CD8-positive, alpha-beta memory T cell (primary cell): ENCODE measurements at places on chromosomes 3 and 15. TPM values are rescaled to one million over a fixed set of nuclear protein-coding genes. Genes with fewer than 3 reads are reported as not detected.
A peak's percentile ranks its signal among the peaks of the same experiment; 100 is the strongest.

DNA sequence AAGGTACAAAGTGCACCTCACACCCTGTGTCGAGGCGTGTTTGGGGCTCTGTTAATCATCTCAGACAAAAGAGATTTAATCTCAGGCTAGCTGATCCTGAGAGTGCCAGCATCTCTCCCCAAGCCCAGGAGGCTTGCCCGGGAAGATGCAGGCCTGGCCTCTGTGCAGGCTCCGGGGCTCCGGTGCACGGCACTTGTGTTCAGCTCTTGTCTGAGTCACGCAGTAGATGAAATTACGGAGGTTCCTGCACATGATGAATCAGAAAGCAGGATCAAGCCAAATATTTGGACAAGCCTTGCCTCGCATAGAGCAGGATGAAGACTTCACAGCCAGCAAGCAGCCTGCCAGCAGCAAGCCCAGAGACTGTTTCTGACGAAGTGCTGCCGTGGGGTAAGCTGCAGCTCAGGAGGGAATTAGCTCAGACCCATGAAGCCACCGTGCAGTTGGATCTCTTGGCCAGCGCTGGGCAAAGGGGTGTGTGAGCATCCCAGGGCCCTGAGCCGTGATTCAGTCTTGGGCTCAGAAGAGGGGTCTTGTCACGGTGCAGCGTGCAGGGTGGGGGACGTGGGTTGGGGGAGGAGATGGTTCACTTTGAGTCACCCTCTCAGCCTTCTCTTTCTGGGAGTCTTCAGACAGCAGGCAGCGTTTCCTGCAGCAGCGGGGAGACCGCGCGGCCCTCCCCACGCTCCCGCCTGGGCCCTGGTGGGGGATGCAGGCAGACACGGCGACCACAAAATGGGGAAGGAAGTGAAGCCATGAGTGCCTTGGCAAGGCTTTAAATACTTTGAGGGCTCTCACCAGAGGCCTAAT lies 89.2 kb upstream of the MEF2A start:
- peak; percentile 48 for DNase-seq

GOLIM4 gene
- 7.3 TPM for total RNA-seq

GRCh38 chr3:44339181-44340057 lies 853 bp downstream of the TCAIM start:
- no peak for DNase-seq

ATR gene
- total RNA-seq = 38.9 TPM

- DNase-seq = no peak
Observed at GRCh38 chr3:193656878-193657282, 63.9 kb downstream of the OPA1 start.

- DNase-seq = no peak
Observed at GRCh38 chr3:46393554-46394434, 13.1 kb downstream of the CCR5AS start.

DNA sequence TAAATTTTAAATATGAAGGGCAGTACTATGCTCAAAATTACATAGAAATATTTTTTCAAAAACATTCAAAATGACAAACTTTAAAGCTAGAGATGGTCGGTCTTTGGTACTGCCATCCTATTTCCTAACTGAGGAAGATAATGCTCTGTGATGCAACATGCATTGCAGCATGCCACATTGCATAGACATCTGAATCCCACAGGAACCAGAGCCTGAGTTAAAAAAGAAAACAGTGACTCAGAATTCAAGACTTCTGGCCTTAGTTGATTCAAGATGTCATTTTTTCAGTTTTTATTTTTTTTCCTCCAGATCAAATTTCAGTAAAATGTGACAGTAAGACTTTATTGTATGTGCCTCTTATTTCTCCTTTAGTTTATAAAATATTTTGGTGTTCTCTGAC lies 33.1 kb downstream of the TP63 start:
- DNase-seq = no peak

GRCh38 chr3:71227270-71227661 lies 356.3 kb downstream of the FOXP1 start:
- no peak for DNase-seq

GRCh38 chr3:51966922-51967383 lies 301 bp downstream of the PCBP4 start:
- DNase-seq = no peak

- DNase-seq = no peak
Observed at GRCh38 chr3:19229086-19229485, 80.8 kb downstream of the KCNH8 start.

SEMA4B gene
- total RNA-seq = 8.8 TPM

- no peak for DNase-seq
Observed at GRCh38 chr15:75639191-75639708, 774 bp downstream of the IMP3 start.

GRCh38 chr15:51883271-51883837 lies 53.9 kb downstream of the TMOD3 start:
- DNase-seq = no peak

GRCh38 chr15:57972864-57973263 lies 92.6 kb downstream of the ALDH1A2 start:
- no peak for DNase-seq

GRCh38 chr3:15572138-15572537 lies 29.2 kb downstream of the HACL1 start:
- no peak for DNase-seq

DNA sequence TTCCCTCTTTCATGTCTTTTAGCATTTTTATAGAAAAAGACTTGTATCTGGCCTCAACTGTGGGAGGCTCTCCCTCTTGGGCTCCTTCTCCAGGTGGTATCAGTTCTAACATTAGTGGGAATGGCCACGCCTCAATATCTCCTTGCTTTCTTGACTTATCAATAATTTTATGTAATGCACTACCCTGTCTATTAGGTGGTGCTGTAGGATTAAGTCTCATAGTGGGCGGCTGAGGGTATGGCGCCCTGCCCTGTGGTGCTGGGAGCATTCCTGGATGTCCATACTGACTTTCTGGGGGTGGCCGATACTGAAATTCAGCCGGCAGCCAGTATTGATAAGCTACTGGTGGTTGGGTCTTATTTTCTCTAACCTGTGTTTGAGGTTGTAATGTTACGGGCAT lies 8.7 kb upstream of the RPUSD3 start:
- DNase-seq = no peak

GOLGA6L4 gene
- 1.1 TPM for total RNA-seq

ARGFX gene
- total RNA-seq = not detected

ANKRD34C gene
- total RNA-seq = not detected

USP8 gene
- total RNA-seq = 54.0 TPM

CNTN3 gene
- not detected for total RNA-seq

GRCh38 chr3:10757821-10758130 lies 58.3 kb upstream of the SLC6A11 start:
- DNase-seq = no peak

DNA sequence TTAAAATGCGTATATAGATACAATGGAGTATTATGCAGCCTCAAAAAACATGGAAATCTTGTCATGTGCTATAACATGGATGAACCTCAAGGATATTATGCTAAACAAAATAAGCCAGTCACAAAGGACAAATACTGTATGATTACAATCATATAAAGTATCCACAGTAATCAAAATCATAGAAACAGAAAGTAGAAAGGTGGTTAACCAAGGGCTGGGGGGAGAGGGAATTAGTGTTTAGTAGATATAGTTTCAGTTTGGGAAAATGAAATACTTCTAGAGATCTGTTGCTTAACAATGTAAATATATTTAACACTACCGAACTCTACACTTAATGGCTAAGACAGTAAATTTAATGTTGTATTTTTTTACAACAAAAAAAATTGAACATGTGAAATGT lies 9.0 kb downstream of the TOP2B start:
- no peak for DNase-seq

- no peak for DNase-seq
Observed at GRCh38 chr3:38646630-38647029, 2.9 kb downstream of the SCN5A start.

DNA sequence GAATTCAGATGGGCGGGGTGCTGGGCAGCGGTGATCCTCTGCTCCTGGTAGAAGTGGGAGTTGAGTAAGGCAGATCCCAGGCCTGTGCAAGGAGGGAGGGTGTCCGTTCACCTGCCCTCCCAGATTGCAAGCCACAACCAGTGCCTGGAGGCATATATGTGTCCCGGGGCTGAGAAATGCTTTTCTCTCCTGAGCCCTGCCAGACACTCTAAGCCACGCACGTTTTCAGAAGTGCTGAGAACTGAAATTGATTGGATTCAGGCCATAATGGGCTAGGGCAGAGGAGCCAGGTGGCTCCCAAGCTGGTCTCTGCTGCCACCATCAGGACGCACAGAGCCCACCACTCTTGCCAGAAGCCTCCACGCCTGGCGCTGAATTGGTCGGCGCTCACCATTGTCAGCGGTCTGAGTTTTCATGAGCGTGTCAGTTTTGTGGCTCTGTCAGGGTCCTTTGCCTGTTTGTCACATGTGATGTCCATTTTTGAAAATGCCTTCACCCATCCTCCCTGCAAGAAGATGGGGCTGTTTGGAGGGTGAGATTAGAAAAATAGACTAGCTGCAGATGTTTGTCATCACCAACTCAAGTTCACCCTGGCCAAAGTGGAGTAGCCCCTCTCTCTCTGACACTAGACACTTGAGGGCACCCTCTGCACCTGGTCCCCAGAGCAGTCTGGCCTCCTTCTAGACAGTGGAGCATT lies 15.4 kb upstream of the BFSP2 start:
- DNase-seq = no peak

DNA sequence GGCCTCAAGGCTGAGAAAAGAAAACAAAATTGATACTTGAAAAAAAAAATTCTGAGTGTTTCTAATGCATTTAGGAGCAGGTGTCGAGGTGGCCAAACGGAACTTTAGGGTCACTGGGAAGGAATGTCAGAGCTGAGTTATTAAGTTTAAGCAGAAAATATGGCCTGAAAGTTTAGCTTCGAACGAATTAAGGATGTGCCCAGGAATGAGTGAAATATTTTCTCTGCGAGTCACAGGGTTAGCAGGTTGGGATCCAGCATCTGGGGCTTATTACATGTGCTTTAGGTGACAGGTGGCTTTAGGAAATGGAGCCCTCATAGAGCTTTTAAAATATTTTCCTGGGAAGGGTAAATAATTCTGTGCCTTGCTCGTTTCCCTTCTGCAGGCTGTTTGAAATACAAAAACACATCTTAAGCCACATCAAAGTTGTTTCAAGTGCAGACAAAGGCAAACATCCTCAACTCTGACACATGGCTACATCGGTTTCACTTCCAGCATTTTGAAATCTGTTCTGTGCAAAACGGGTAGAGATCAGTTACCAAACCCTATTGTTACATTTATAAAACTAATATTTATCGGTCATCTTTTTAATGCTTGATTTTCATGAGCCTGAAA lies 143.1 kb upstream of the ARRDC4 start:
- no peak for DNase-seq

- DNase-seq = no peak
Observed at GRCh38 chr3:44337248-44337785, 1.2 kb upstream of the TCAIM start.

DNA sequence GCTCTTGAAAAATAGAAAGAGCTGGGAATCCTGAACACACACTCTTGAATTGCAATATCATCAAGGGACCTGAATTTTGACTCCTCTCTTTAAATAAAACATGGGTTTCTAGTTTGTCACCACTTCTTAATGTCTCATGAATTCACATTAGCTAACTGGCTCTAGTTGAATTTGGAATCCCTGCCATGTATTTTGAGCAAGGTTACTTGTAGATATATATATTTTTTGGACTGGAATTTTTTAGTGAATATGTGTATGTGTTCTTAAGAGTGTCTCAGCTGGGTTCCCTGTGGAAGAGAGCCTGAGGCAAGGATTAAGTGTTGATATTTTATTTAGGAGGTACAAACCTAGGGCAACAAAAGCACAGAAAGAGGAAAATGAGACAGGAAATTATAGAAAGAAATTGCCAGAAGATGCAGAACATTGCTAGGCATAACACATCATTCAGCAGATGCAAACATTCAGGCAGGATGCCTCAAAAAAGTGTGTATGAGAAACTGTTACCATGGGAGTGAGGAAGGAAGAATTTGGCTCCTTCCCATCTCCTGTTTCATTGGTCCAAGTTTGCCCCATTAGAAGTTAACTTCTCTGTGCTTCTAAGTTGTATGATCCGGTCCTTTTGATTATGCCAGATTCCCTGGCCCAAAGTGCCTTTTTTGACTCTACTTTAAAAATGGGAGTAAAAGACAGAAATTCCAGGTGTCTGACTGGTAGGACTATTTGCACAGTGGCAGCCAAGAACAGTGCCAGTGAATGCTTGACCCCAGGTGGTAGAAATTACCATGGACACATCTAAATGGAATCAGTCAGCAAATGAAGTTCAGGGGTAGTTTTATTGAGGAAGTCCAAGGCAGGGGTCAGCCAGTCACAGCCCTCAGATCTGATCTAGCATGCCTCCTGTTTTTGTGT lies 253.7 kb upstream of the TGFBR2 start:
- no peak for DNase-seq

DNA sequence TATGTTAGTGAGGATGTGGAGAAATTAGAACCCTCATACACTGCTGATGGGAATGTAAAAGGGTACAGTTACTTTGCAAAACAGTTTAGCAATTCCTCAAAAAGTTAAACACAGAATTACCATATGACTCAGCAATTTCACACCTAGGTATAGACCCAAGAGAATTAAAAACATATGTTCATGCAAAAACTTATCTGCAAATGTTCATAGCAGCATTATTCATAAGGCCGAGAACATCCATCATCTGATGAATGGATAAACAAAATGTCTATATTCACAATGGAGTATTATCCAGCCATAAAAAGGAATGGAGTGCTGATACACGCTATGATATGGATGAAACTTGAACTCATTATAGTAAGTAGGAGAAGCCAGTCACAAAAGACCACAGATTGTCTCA lies 10.3 kb downstream of the SEC13 start:
- DNase-seq = no peak

DNA sequence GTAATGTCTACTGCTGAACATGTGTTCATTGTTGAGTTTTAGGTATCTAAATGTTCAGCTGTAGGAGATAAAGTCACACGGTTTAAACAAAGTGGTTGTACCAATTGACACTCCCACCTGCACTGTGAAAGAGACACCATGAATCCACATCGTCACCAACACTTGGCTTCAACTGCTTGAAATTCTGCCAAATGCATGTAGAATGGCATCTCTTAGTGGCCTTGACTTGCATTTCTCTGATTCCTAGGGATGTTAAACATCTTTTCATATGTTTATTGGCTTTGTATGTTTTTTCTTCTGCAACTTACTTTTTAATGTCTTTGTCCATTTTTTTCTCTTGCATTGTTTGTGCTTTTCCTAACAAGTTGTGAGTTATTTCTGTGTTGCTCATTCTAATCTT lies 43.4 kb downstream of the RPLP1 start:
- DNase-seq = no peak
